ENCODE measurements at places on chromosomes 2 and 18. TPM values are rescaled to one million over a fixed set of nuclear protein-coding genes. Genes with fewer than 3 reads are reported as not detected.

DNA sequence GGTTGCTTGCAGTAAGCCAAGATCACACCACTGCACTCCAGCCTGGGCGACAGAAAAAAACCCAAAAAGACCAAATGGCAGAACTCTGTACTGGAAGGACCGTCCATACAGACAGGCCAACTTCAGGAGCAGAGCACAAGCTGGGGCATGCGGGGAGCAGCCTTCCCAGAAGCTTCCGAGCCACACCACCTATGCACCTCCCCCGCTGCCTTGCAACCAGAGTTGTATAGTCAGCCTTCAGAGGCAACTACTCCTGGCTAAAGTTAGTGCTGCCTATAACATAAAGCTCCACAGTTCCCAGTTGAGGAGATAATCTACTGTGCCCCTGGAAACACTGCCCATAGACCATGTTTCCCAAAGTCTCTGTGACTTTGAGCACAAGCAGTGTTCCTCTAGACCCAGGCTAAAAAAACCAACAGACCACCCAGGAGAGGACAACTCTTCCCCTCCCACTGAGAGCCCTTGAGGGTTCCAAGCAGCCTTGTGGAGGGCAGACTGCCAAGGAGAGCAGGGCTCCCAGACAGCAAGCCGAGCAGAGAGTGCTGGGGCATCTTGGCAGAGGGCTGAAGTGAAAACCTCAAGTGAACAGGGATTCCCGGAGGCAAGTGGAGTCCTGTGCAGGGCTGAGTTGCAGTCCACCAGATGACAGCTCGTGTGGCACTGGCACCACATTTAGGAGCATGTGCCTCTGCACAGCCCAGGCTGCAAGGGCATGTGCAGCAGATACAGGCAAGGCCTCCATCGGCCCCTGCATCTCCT lies 6.8 kb downstream of the SFT2D3 start:
- no peak for DNase-seq

DNA sequence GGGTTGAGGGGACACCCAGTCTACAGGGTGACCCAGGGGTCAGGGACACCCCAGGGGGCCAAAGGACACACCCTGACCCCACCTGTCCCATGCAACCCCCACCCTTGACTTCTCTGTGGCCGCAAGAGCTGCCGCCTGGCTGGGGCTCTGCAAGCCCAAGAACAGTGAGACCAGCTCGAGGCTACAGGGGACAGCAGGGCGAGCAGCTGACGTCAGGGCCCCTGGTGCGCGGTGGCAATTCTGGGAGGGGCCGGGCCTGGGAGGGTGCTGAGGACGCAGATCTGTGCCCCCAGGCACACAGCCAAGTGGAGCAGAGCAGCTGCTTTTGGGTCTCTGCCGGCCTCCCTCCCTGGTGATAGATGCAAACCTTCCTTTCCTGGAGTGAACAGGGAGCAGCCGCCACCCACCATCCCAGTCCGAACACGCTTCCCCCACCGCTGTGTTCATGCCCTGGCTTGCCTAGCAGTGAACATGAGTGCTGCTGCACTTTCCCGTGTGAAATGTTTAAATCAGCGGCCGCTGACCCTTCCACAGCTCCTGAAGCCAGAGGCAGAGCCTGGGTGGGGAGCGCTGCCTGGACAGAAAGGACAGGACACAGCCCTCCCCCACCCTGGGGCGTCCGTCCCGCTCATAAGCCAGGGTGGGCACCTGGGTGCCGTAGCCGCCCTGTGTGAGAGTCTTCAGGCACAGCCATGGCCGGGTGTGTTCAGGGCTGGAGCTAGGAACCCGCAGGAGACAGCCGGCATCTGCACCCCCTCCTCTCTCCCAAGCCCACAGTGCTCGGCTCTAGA lies 46.9 kb downstream of the SLC66A2 start:
- peak; percentile 94 for DNase-seq

GRCh38 chr2:226354434-226354833 lies 445.2 kb downstream of the IRS1 start:
- DNase-seq: no peak

- DNase-seq: no peak
These were observed 10.4 kb downstream of the TOGARAM2 start for GRCh38 chr2:28991460-28991859.

GRCh38 chr2:238277695-238278094 lies 10.7 kb downstream of the PER2 start:
- no peak for DNase-seq

Gene PRKAG3
- not detected for total RNA-seq

Gene FSIP2
- 1.2 TPM for total RNA-seq

Gene MLPH
- 34.6 TPM for total RNA-seq

Gene GKN2
- not detected for total RNA-seq

Gene CYBRD1
- total RNA-seq: 226 TPM

Gene RTP5
- total RNA-seq: not detected

Gene UBE2E3
- 59.9 TPM for total RNA-seq

Gene CNDP1
- total RNA-seq: 9.8 TPM
